ENCODE measurements at places on chromosomes 2 and 18. TPM values are rescaled to one million over a fixed set of nuclear protein-coding genes. Genes with fewer than 3 reads are reported as not detected.

Gene ATP6V1C2
- total RNA-seq: 18.7 TPM

- peak within 1 kb of the TSS; percentile 93 for H3K4me3 ChIP-seq
- no peaks in the 10 kb centered on the region for H3K36me3 ChIP-seq
- H3K4me1 ChIP-seq: no peaks in the 10 kb centered on the region
- no peaks in the 10 kb centered on the region for H3K27me3 ChIP-seq
- peak; percentile 22 for DNase-seq
- peak within 1 kb of the TSS; percentile 100 for H3K27ac ChIP-seq
Observed at GRCh38 chr2:229922449-229923386, at the start of gene FBXO36. TSS of gene FBXO36 (plus strand) at chr2:229922503. CDS start at chr2:229922514, 11 bp downstream.

- no peaks in the 10 kb centered on the region for H3K27me3 ChIP-seq
- H3K36me3 ChIP-seq: no peaks in the 10 kb centered on the region
- peak overlapping the region; percentile 44 for H3K27ac ChIP-seq
- H3K4me3 ChIP-seq: no peak overlapping the region
Observed at GRCh38 chr2:18752667-18753422, 163.5 kb upstream of the NT5C1B start.

GRCh38 chr2:73266061-73266901, 18.0 kb downstream of the FBXO41 start:
- H3K27ac ChIP-seq: no peak overlapping the region
- no peaks in the 10 kb centered on the region for H3K4me1 ChIP-seq
- no peak overlapping the region for H3K4me3 ChIP-seq
- no peaks in the 10 kb centered on the region for H3K36me3 ChIP-seq
- no peak for DNase-seq

- H3K27me3 ChIP-seq: no peaks in the 10 kb centered on the region
- H3K4me3 ChIP-seq: no peak overlapping the region
- no peaks in the 10 kb centered on the region for H3K36me3 ChIP-seq
- peak overlapping the region; percentile 42 for H3K27ac ChIP-seq
- DNase-seq: no peak
Observed at GRCh38 chr2:18455236-18455862, 105.1 kb downstream of the RDH14 start.

GRCh38 chr2:171960570-171960969, 38.3 kb downstream of the HAT1 start:
- no peak overlapping the region for H3K27ac ChIP-seq
- DNase-seq: no peak
- no peak overlapping the region for H3K4me3 ChIP-seq
- H3K27me3 ChIP-seq: no peaks in the 10 kb centered on the region
- H3K36me3 ChIP-seq: no peaks in the 10 kb centered on the region
- no peaks in the 10 kb centered on the region for H3K4me1 ChIP-seq

- H3K4me1 ChIP-seq: no peaks in the 10 kb centered on the region
- no peaks in the 10 kb centered on the region for H3K36me3 ChIP-seq
- H3K4me3 ChIP-seq: no peak overlapping the region
Observed at GRCh38 chr2:95728878-95729596, 137.2 kb downstream of the TRIM43 start.

DNA sequence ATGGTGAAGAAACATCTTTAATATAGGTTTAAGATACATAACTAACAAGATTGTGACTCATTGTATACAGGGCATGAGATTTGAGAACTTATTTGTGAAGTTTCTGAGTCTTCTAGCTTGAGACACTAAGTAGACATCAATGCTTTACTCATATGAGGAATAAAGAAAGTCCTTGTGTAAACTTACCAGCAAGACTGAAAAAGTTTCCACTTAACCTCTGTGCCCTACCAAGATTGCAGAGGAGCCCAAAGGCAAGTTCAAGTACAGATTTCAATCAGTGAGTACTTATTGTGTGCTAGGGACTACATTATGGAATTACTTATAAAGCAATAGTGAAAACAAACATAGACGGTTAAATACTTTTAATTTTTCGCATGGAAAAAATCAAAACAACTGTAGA, 1041.2 kb upstream of the CELF4 start:
- H3K27ac ChIP-seq: no peak overlapping the region
- DNase-seq: no peak
- no peaks in the 10 kb centered on the region for H3K4me1 ChIP-seq
- H3K36me3 ChIP-seq: no peaks in the 10 kb centered on the region
- H3K27me3 ChIP-seq: no peaks in the 10 kb centered on the region
- no peak overlapping the region for H3K4me3 ChIP-seq

GRCh38 chr2:9002637-9003365, 683 bp downstream of the MBOAT2 start:
- no peaks in the 10 kb centered on the region for H3K36me3 ChIP-seq
- H3K4me3 ChIP-seq: peak overlapping the region; percentile 61
- no peaks in the 10 kb centered on the region for H3K4me1 ChIP-seq
- DNase-seq: no peak
- H3K27ac ChIP-seq: peak overlapping the region; percentile 57

GRCh38 chr2:98808546-98808945, 77.6 kb upstream of the MGAT4A start:
- DNase-seq: no peak
- H3K27me3 ChIP-seq: no peaks in the 10 kb centered on the region
- no peak overlapping the region for H3K4me3 ChIP-seq
- H3K36me3 ChIP-seq: no peaks in the 10 kb centered on the region
- peaks cover 5% of the 10 kb centered on the region for H3K4me1 ChIP-seq

DNA sequence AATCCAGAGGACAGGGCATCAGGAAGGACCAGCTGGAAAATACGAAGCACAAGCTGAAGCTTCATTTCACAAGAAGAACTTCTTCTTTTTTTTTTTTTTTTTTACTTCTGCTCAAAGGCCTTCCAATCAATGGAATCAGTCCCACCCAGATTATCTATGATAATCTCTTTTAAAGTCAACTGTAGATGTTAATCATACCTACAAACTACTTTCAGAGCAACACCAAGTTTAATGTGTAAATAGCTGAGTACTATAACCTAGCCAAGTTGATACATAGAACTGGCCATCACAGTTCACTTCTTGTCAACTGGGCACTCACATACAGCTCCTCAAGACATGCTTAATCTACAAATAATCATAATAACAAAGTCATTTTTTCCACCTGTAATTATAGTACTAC, 1645.9 kb upstream of the CELF4 start:
- no peak for DNase-seq
- no peaks in the 10 kb centered on the region for H3K36me3 ChIP-seq
- H3K27ac ChIP-seq: no peak overlapping the region
- H3K27me3 ChIP-seq: no peaks in the 10 kb centered on the region
- H3K4me3 ChIP-seq: no peak overlapping the region

- H3K36me3 ChIP-seq: no peaks in the 10 kb centered on the region
- H3K27me3 ChIP-seq: no peaks in the 10 kb centered on the region
- H3K27ac ChIP-seq: no peak overlapping the region
- H3K4me3 ChIP-seq: no peak overlapping the region
- DNase-seq: no peak
Observed at GRCh38 chr2:167943897-167944296, 303.5 kb downstream of the STK39 start.

- peak overlapping the region; percentile 41 for H3K4me3 ChIP-seq
- no peaks in the 10 kb centered on the region for H3K27me3 ChIP-seq
- no peaks in the 10 kb centered on the region for H3K36me3 ChIP-seq
- peak overlapping the region; percentile 73 for H3K27ac ChIP-seq
Observed at GRCh38 chr2:689877-690510, 12.8 kb upstream of the TMEM18 start.

DNA sequence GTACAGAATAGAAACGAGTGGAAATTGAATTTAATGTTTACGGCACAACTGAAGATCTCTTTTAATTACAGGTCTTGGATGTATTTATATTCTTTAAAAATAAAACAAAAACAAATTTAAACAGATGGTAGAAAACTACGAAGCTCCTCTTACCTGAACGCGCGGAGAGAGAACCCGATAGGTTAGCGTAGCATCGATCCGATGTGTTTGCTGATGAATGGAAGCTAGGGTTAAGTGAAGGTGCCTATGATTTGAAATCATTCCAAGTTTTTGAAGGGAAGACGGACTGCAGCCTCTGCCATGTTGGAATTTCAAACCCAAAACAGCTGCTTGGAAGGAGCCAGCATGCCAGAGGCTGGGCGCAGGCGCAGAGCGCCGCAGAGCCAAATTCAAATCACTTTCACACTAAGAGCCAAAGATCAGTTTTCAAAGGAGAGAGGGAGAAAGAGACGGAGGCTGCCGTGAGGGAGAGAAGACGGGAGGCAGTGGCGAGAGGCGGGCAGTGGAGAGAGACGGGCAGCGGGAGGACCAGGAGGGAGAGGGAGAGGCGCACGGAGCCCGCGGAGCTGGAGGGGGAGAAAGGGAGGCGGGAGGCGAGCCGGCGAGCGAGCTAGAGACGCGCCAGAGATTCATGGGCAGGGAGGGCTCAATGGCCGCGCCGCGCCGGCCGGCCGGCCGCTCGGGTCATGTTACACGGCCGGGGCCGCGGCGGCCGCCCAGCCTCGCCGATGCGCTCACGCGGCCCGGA, at the start of gene FIGN:
FIGN (minus strand) TSS at position 324 of the 748 bp plus-strand sequence. CDS start 1,081 bp downstream, outside the sequence.
- DNase-seq: peak; percentile 41
- H3K27me3 ChIP-seq: no peaks in the 10 kb centered on the region
- H3K4me3 ChIP-seq: peak within 1 kb of the TSS; percentile 69

DNA sequence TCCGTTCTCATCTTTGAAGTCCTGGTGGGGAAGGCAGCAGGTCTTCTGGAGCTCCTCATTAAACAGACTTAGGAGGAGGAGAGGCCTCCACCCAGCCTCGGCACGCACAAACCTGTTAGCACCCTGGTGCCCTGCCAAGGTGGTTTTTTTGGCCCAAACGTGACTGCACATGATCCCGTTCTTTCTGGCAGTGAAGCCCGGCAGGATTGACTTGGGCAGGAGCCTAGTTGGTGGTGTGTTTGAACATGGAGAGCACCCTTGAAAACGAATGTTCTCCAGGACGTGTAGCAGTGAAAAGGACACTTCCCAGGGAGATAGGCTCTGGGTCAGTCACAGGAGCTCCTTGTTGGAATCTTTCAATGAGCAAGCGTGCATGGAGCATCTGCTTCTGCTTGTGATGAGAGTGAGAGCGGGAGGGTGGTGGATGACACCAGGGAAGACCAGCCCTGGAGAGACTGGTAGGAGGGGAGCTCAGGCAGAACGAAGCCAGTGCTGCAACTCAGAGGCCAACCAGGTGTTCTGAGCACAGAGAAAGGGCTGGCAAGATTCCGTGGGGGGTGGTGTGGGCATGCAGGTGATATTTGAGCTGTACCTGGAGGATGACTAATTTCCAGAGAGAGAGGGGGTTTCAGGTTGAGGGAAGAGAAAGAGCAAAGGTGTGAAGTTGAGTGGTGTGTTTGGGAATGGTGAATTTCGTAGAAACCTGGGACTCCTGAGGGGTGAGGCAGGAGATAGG, 73.8 kb downstream of the TANC1 start:
- no peak overlapping the region for H3K4me3 ChIP-seq
- H3K27ac ChIP-seq: no peak overlapping the region
- no peaks in the 10 kb centered on the region for H3K36me3 ChIP-seq
- H3K4me1 ChIP-seq: no peaks in the 10 kb centered on the region
- no peaks in the 10 kb centered on the region for H3K27me3 ChIP-seq

- no peaks in the 10 kb centered on the region for H3K27me3 ChIP-seq
- no peak overlapping the region for H3K4me3 ChIP-seq
- no peaks in the 10 kb centered on the region for H3K36me3 ChIP-seq
- H3K4me1 ChIP-seq: no peaks in the 10 kb centered on the region
- no peak for DNase-seq
- no peak overlapping the region for H3K27ac ChIP-seq
Observed at GRCh38 chr18:53795061-53795460, 429.4 kb downstream of the MBD2 start.

- no peak overlapping the region for H3K4me3 ChIP-seq
- no peak for DNase-seq
- H3K27ac ChIP-seq: no peak overlapping the region
- H3K36me3 ChIP-seq: no peaks in the 10 kb centered on the region
Observed at GRCh38 chr2:134337631-134338030, 83.8 kb downstream of the MGAT5 start.

GRCh38 chr2:42414158-42414557, 53.1 kb upstream of the COX7A2L start:
- no peak overlapping the region for H3K27ac ChIP-seq
- H3K4me3 ChIP-seq: no peak overlapping the region
- no peak for DNase-seq
- H3K27me3 ChIP-seq: no peaks in the 10 kb centered on the region
- no peaks in the 10 kb centered on the region for H3K36me3 ChIP-seq
- H3K4me1 ChIP-seq: no peaks in the 10 kb centered on the region

DNA sequence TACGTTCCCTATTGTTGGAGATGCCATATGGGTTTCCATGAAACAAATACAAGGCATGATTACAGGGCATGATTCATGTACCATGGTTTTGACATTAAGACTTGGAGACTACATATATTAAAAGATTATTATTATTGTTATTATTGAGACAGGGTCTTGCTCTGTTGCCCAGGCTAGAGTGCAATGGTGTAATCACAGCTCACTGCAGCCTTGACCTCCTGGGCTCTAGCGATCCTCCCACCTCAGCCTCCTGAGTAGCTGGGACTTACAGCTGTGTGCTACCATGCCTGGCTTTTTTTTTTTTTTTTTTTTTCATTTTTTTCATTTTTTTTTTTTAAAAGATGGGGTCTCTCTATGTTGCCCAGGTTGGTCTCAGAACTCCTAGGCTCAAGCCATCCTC, 69.1 kb downstream of the MYOM1 start:
- H3K4me3 ChIP-seq: no peak overlapping the region
- H3K4me1 ChIP-seq: no peaks in the 10 kb centered on the region
- no peaks in the 10 kb centered on the region for H3K36me3 ChIP-seq
- H3K27ac ChIP-seq: no peak overlapping the region

DNA sequence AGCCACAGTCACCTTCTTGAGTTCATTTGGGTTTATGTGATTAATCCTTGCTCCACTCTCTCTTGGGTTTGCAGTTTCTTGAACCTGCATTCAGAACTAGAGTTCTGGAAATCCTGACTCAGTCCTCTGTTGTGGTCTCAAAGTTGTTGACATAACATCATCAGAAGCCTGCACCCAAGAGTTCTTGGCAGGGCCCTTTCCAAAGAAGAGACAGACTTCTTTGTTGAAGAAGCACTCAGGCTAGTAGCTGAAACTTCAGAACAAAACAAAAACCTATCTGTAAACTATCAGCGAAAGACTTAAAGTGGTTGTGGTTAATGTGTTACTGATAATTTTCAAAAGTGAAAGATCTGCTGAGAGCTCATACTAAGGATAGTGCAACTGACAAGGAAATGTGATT, 120.8 kb downstream of the FAM168B start:
- H3K4me3 ChIP-seq: no peak overlapping the region
- no peak for DNase-seq
- H3K27ac ChIP-seq: no peak overlapping the region
- no peaks in the 10 kb centered on the region for H3K27me3 ChIP-seq

DNA sequence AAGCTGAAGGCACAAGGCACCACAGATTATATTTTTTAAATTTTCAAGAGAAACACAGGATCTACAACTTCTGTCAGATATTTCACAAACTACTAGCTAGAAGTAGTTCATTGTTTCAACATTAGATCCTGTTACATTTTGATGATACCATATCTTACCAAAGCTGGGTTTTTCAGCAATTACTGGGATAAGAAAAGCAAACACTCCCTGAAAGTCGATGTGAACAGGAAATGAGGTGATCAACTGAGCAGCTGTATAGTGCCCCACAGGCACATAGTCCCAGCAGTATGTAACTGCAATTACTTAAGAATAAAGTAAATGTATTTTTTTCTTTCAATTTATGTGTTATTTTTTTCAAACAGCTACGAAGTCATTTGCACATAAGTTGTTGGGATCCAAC, 103.5 kb downstream of the DNER start:
- no peaks in the 10 kb centered on the region for H3K36me3 ChIP-seq
- no peaks in the 10 kb centered on the region for H3K4me1 ChIP-seq
- DNase-seq: no peak
- no peaks in the 10 kb centered on the region for H3K27me3 ChIP-seq

GRCh38 chr18:54023471-54023870, 201.0 kb downstream of the MBD2 start:
- H3K27me3 ChIP-seq: no peaks in the 10 kb centered on the region
- H3K27ac ChIP-seq: no peak overlapping the region
- H3K36me3 ChIP-seq: no peaks in the 10 kb centered on the region

GRCh38 chr18:2618009-2618408, 37.5 kb upstream of the SMCHD1 start:
- H3K27ac ChIP-seq: no peak overlapping the region
- H3K27me3 ChIP-seq: no peaks in the 10 kb centered on the region
- H3K4me1 ChIP-seq: no peaks in the 10 kb centered on the region
- H3K4me3 ChIP-seq: no peak overlapping the region
- no peaks in the 10 kb centered on the region for H3K36me3 ChIP-seq

Data from breast epithelium (tissue), 4 donors.